Anterior cingulate cortex (tissue), 58 donors: ENCODE measurements at places on chromosomes 12 and 14.
A peak's percentile ranks its signal among the peaks of the same experiment; 100 is the strongest.

- DNase-seq, result no peak
These were observed 126.0 kb upstream of the ATP2B1 start for GRCh38 chr12:89834676-89835075.

- peak; percentile 14 for DNase-seq
These were observed 8.7 kb upstream of the GPR19 start for GRCh38 chr12:12704593-12705230.

- DNase-seq, result peak; percentile 4
These were observed at the start of gene GRIP1 for GRCh38 chr12:66678338-66679275. Gene GRIP1, minus strand, starts transcription at chr12:66679076. Its CDS starts 172 bp downstream, at chr12:66678904.

DNA sequence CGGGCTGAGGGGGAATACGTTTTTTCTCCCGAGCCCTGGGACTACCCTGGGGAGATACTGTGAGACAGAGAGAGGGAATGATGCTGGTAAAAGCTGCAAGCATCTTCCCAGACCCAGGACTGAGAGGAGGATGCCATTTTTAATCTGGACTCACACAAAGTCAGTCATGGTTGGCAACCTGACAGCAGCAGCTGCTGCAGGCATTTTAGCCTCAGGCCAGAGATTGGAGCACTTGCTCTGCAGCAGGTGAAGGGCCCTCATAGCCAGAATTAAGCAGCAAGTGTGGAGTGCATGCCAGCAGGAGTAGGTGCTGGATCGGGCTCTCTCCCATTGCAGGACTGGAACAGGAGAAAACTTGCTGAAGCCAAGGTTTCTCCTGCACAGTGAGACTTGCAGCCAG, 361.1 kb upstream of the CLEC14A start:
- DNase-seq, result no peak

DNA sequence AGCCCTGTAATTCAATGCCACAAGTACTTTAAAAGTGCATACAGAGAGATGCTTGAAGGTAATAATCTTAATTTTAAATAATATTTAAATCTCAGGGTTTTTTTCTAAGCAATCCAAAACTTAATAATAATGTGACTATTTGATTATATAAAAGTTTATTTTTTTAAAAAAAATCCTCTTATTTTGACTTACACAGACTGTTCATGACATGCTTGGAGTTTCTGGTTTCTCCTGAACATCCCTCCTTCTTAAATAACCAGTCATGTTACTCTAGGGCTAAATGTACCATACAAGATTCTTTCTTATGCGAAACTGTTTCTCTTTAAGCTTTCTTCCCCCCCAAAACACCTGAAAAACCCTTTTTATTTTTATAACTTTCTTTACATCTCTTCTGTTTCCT, 58.2 kb upstream of the SLC2A13 start:
- DNase-seq, result no peak
